ENCODE measurements at places on chromosomes 12 and 14.

DNA sequence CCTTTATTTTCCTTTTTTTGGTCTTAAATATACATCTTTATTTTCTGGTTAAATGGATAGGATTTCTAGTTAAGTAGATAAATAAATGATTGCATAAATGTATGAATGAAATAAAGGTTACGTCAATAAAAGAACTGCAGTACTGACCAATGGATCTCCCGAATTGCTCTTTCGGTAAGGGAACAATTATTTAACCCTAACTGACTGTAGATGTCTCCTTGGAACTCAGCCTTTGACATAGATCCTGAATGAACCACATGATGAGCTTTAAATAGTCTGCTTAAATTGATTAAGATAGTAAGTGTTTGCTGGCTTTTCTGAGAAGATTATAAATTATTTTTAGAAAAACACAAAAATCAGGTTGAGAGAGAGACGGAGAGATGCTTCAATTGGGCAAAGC is 391.0 kb upstream of the SYT1 start:
- no peak for DNase-seq

DNA sequence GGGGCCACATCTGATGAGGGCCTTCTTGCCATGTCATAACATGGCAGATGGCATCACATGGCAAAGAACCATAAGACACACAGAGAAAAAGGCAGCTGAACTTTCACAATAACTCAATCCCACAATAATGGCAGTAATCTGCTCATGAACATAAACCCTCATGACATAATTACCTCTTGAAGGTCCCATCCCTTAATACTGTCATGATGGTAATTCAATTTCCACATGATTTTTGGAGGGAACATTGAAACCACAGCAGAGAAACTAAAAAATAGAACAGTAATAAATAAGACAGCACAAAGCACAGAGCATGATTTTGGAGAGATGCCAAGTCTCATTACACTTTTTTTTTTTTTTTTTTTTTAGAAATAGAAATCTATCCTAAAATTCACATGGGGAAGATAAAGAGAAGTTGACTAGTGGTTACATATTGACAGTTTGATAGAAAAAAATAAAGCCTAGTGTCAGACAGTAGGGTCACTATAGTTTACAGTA is 61.8 kb upstream of the ATF7IP start:
- DNase-seq: no peak

DNA sequence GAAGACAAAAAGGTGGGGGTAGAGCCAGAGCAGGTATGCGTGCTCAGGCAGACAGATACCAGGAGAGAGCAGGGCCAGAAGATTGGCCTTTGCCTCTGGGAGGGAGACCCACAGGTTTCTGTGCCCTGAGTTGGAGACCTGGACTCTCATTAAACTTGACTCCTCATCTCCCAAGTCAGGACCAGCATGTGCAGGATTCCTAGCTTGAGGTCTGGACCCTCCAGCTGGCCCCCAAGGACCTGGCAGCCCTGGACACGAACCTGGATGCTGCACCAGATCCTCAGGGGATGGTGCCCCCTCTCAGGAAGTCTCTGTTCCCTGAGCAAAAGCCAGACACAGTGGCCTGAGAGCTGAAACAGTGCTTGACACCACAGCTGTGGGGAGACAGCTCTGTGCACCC is 10.5 kb upstream of the KRT73 start:
- DNase-seq: no peak

GRCh38 chr12:78636231-78636855 is 228.2 kb upstream of the SYT1 start:
- DNase-seq: no peak

DNA sequence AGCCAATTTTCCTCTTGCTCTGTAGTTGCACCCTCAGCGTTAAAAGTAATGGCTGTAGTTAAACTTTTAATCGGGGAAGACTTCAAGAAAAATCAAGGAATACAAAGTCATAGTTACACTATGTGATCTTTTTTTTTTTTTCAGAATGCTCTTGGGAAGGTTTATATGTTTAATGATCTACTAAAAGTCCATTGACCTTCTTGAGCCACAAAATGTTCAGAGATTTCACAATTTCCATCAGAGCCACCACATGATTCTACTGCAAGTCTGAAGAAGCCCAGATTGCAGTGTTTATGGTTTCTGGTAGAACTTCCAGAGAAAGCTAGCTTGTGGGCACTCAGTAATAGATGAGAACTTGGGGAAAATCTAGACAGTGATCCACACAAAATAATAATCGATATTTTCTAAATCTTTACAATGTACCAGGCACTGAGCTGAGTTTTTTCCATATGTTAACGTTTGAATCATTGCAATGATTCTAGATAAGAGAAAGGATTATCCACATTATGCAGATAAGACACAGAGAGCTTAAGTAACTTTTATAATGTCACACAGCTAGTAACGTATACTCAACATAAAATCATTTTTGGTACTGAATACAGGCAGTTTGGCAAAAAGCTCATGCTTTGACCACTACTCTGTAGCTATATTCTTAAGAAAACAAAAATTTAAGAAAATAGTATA is 38.3 kb downstream of the GYS2 start:
- DNase-seq: no peak

- no peak for DNase-seq
These were observed 10.9 kb downstream of the G2E3 start for GRCh38 chr14:30569903-30570226.

DNA sequence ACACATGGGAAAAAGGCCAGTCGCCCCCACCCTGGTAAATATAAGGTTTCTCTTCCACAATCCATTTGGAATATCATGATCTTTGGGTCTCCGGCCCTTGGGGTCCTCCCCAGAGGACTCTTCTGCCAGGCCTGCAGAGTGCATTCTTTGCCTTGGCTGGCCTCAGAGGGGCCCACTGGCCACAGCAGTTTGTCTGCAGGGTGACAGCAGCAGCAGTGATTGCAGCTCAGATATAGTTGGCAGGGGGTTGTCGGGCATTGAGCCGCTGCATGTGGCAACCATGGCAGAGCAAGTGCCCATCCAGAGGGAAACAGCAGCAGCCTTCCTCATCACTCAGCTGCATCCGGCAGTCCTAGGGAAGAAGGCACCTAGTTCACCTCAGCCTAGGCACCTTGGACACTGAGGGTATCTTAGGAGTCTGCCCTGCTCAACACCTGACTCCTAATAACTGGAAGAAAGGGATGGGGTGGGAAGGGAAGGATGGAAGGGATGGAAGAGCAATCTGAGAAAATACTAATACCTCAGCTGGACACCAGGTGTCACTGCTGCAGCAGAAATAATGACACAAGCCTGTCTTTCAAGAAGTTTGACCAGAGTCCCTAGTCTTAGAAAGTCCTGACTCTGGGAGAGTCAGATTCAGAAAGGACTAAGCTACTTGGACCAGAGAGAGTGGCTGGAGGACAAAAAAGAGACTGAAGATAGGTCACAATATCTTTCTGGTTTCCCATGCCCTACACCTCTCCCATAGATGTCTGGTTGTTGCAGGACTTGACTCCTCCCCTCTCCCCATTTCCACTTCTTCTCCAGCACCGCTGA is 8.9 kb downstream of the AJUBA start:
- DNase-seq: no peak

- DNase-seq: no peak
These were observed 1.1 kb upstream of the SUSD6 start for GRCh38 chr14:69610020-69610873.

- DNase-seq: no peak
These were observed 3.9 kb upstream of the GPX2 start for GRCh38 chr14:64946310-64947045.

DNA sequence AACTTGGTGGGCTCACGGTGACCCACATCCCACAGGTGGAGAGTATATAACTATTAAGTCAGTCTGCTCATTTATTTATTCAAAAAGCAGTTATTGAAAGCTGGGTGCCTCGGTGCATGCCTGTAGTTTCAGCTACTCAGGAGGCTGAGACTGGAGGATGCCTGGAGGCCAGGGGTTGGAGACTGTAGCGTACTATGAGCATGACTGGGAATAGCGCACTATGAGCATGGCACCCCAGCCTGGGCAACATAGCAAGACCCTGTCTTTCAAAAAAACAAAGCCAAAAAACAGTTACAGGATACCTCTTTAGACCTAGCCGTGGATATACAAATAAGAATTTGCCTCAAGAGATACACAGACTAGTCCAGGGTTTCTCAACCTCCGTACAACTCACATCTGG is 139.8 kb downstream of the ZFP36L1 start:
- no peak for DNase-seq

- DNase-seq: no peak
These were observed 42.7 kb downstream of the GTF2A1 start for GRCh38 chr14:81178063-81178462.

DNA sequence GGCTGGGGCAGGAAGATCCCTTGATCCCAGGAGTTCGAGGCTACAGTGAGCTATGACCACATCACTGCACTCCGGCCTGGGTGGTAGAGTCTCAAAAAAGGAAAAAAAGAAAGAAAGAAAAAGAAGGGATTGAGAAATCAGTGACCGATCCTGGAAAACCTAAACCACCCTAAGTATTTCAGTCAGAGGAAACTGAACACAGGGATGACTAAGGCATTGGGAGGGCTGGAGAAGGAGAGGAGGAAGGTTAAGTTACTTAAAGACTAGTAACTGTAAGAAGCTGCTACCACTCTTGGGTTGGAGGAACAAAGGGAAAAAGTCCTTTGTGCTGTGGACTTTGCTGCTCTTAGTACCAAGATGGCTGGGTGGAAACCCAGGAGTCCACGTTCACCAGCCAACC is 10.6 kb downstream of the HHIPL1 start:
- DNase-seq: no peak

- no peak for DNase-seq
These were observed 124.5 kb downstream of the SLC8A3 start for GRCh38 chr14:70064136-70064865.

DNA sequence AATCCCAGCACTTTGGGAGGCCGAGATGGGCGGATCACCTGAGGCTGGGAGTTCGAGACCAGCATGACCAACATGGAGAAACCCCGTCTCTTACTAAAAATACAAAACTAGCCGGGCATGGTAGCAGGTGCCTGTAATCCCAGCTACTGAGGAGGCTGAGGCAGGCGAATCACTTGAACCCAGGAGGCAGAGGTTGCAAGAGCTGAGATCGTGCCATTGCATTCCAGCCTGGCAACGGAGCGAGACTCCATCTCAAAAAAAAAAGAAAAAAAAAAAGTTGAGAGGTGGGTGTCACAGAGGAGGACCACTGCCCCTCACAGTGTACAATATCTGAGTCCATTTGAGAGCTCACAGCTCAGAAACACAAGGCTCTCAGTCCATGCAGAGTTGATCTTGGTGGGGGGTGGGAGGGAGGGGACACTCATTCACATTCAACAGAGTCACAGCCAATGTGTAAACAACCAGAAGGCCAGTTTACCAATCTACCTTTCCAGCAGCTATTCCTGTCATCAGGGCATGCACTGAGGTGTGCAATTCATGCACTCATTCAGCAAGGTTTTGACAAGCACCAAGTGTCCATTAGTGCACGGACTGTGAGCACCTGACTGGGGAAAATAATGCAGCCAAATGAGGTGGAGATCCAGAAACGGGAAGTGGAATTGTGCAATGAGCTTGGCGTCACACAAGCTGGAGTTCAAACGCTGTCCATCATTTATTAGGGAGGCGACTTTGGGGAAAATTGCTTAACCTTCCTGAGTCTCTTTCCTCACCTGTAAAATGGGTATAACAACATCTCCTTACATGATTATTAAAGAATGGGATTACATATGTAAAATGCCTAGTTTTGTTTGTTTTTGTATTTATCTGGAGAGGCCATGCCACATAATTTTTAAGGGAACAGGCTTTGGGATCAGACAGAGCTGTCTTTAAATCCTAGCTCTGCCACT is 4.4 kb upstream of the EIF5 start:
- DNase-seq: no peak

DNA sequence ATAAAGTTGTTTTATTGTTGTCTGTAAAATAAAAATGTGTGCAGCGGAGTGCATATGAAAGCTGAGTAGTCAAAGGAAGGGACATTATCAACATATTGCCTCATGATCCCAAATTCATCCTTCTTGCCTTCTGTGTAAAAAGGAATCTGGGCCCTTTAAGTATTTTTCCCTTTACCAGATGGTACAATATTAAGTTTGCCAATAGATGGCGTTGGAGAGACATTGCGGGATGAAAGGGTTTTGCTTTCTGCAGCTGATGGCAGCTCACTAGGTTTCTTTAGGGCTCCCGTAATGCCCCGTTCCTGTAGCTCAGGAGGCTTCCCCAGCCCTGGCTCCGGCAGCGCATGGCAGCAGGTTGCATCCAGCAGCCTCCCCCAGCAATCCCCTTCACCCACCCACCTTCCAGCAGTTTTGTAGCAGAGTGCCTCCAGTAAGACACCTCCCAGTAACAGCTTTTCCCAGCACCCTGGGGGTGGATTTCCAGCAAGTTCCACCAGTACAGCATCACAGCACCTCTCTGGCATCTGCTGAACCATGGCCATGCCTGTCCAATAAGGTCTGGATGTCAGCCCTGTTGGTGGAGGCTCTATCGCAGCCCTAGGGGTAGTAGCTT is 354.4 kb downstream of the MED13L start:
- DNase-seq: peak; percentile 4

DNA sequence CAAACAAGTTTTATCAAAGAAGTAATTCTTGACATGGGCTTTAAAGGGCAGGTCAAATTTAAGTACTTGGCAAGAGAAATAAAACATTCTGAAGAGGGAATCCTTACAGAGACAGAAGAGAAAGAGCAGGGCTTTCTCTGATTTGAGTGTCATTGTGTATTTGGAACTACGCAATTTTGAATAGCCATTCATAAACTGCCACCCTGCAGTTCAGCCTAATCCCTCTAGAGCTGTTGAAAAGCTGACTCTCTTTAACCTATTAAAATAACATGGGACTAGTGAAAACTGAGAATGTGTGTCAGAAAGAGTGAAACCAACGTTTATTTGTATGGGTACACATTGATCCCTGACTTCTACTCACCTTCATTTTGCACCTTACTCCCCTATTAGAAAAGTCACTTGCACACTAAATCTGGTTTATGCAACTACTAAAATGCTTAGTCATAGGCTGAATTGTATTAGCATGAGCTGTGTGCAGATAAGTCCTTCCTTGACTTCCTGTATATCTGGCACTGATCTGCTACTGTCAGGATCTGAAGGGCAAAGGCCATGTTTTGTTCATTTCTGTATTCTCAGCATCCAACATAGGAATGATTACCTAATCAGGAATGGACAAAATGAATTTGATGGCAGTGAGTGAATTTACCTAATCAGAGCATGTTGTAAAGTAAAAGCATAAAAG is 458.9 kb downstream of the NOVA1 start:
- no peak for DNase-seq

DNA sequence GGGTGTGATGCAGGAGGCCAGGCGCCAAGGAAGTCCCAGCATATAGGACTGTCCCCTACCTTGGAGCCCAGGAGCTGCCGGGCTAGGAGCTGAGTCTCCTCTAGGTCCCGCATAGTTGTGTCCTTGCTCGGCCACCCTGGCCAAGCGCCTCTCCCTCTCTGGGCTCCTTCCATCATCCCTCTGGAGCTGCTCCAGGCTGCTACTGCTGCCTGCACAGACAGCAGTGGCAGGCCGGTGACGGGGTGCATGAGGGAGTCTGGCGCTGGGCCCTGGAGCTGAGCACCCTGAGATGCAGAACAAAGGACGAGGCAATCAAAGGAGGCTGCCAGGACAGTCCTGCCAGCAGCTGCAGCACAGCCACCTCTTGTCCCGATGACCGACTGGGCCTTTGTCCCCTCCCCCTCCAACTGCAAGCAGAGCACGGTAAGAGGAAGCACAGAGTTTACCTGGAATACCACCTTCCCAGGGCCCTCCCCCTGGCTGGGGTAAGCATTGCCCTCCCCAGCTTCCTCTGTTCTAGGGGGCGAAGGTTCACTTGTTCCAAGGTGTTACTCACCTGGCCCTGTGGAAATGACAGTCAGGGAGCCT is 10.4 kb downstream of the DTX1 start:
- DNase-seq: no peak

All from glomerular endothelial cell (primary cell).